ENCODE measurements at places on chromosomes 1 and 21.
A peak's percentile ranks its signal among the peaks of the same experiment; 100 is the strongest.

DNA sequence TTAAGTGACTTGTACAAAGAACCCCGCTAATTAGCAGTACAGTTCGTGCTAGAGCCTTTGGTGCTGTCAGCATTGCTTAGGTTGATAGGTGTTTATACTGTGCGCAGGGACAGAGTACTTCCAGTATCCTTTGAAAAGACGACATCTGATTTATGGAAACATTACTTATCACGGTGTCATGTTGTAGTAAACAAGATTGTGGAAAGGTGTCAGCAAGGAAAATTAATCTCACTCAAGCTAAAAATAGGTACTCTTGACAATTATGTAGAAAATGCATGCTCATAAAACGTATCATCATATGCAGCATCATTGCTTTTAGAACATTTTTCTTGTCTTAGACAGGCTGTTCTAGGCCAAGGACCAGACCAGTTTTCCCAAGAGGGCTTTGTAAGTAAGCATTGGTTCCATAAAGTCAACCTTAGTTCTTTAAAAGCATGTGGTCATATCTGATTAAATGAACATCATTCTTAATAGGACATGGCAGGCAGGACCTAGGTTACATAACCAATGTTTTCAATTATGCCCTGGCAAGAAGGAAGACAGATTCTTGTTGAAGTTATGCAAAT, 33.0 kb downstream of the SH3BGR start:
- peak; percentile 49 for DNase-seq

DNA sequence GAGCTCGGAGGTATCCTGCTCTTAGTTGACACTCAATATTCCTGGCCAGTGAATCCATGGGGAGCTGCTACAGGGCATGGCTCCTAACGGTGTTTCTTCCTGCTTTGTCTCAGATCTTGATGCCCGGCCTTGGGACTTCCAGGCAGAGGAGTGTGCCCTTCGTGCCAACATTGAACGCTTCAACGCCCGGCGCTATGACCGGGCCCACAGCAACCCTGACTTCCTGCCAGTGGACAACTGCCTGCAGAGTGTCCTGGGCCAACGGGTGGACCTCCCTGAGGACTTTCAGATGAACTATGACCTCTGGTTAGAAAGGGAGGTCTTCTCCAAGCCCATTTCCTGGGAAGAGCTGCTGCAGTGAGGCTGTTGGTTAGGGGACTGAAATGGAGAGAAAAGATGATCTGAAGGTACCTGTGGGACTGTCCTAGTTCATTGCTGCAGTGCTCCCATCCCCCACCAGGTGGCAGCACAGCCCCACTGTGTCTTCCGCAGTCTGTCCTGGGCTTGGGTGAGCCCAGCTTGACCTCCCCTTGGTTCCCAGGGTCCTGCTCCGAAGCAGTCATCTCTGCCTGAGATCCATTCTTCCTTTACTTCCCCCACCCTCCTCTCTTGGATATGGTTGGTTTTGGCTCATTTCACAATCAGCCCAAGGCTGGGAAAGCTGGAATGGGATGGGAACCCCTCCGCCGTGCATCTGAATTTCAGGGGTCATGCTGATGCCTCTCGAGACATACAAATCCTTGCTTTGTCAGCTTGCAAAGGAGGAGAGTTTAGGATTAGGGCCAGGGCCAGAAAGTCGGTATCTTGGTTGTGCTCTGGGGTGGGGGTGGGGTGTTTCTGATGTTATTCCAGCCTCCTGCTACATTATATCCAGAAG, 16.7 kb downstream of the ALX3 start:
- DNase-seq: no peak

DNA sequence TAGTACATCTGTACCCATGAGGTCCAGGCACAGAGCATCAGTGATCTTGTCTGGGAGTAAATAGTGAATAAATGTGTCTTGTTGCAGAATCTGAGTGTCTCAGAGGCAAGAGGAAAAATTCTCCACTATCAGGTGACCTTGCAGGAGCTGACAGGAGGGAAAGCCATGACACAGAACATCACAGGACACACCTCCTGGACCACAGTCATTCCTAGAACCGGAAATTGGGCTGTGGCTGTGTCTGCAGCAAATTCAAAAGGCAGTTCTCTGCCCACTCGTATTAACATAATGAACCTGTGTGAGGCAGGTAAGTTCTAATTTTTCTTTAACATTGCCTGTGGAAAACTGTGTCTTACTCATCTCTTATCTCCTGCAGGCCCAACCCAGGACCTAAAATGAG, 43.1 kb downstream of the IL12RB2 start:
- no peak for DNase-seq

GRCh38 chr1:187409341-187409740, 580.6 kb downstream of the PLA2G4A start:
- DNase-seq: peak; percentile 8

GRCh38 chr1:107590900-107591622, 373.9 kb downstream of the VAV3 start:
- no peak for DNase-seq

DNA sequence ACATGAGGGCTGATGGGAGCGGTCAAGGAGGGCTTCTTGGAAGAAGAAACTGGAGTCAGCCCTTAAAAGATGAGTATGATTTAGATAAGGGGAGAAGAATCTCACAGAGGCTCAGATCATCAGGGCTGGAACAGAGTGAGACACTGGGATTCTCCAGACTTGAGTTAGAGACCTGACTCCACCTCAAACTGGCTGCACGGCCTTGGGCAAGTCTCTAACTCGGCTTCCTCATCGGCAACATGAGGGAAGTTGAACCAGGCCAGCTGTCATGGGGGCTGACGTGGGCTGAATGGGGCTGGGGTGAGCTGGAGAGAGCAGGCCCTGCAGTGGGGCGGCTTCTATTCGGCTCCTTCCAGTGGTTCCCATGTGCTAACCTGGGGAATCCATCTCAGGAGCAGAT, 2.5 kb downstream of the C1QC start:
- DNase-seq: no peak

GRCh38 chr1:45623972-45624371, at the start of gene CCDC17:
CCDC17 (minus strand) TSS chr1:45624054; CDS start chr1:45623909, 145 bp downstream.
- DNase-seq: no peak

DNA sequence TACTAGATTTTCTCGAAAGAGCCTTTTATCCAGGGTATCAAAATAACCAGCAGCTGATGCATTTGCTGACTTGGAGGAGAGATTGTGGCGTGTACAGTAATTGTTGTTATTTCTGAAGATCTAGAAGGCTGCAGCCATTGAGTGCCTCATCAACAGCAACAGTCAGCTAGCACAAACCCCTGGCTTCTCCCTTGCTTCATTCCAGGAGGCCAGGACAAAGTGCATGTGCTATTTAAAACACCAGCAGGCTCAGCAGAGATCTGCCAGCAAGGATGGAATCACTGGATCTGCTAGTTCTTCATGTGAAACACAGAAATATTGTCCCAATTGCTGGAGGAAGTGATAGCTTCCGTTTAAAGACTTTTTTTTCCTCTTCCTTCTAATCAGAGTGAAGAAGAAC, 2.8 kb upstream of the NGF start:
- no peak for DNase-seq

- no peak for DNase-seq
Observed at GRCh38 chr1:116712510-116712909, 41.7 kb upstream of the CD2 start.

- DNase-seq: no peak
Observed at GRCh38 chr1:154775621-154776605, 94.2 kb downstream of the KCNN3 start.

DNA sequence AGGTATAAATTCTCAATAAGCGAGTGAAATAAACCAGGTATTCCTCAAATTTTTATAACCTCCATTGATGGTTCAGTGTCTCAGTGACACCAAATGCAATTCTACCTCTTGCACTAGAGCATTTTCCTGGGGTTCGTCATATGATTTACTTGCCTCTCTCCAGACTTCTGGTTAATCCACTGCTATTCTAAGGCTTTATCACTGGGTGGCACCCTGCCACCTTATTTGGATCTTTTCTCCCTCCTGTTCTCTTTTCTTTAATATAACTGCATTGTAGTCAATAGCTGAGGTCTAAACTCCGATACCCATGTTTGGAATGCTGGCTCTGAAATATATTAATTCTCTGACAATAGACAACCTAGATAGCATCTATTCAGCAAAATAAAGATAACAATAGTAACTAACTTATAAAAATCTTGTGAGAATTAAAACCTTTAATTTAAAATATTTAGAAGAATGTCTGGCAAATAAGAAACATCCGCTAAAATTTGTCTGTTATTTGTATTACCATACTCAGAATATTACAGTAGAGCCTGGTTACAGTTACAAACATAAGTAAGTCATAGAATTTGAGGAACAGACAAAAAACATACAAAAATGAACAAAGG, 436.4 kb downstream of the PLA2G4A start:
- peak; percentile 79 for DNase-seq

GRCh38 chr21:34968414-34969333, 80.4 kb downstream of the RUNX1 start:
- DNase-seq: no peak

- no peak for DNase-seq
Observed at GRCh38 chr1:200022239-200022804, 5.2 kb upstream of the NR5A2 start.

DNA sequence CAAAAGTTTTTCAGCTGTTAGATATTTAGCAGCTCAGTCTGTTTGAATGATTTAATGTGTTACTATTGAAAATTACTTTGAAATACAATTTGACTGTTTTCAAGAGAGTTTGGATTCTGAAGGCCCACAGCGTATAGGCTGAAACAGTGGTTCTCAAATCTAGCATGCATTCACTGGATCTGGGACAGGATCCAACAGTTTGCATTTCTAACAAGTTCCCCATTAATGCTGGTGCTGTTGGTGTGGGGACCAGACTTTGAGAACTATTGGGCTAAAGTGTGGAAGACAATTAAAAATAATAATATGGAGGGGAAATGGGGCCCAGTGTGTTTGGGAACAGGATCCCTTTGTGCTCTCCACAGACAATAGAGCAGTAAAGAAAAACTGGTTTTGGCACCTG, 31.9 kb downstream of the ITSN1 start:
- DNase-seq: no peak

- DNase-seq: peak; percentile 97
Observed at GRCh38 chr1:111690306-111690617, 48.9 kb downstream of the INKA2 start.

- no peak for DNase-seq
Observed at GRCh38 chr1:56639211-56639610, 5.9 kb upstream of the PRKAA2 start.

DNA sequence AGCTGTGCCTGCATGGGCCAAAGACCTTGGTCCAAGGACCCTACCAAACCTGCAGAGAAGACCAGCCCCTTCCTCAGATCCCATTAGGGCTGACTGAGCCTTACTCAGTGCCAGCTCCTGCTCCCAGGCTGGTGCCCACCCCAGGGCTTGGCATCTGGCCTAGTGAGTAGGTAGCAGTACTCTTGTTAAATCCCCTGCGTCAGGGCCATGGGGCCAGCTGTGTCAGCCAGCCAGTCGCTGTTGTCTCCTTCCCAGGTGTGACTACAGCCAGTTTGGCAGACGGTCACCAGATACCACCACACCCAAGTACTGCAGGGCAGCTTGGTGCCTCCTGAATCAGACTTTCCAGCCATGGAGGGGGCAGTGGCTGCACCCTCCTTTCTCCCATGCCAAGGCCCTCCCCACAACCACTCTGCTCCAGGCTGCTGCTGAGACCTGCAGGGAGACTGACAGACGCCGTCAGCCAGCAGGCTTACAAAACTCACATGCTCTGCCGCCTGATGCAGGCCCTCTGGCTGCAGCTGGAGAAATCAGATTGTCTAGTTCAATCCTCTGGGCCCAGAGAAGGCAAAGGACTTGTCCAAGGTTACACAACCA, 3.0 kb downstream of the TENT5B start:
- DNase-seq: no peak

- peak; percentile 49 for DNase-seq
Observed at GRCh38 chr1:41631971-41632370, 147.5 kb upstream of the EDN2 start.

GRCh38 chr1:16132325-16132785, 23.5 kb downstream of the EPHA2 start:
- no peak for DNase-seq

GRCh38 chr1:6101826-6102531, 56.3 kb downstream of the KCNAB2 start:
- DNase-seq: no peak

- DNase-seq: peak; percentile 64
Observed at GRCh38 chr1:204647114-204647804, 38.3 kb downstream of the LRRN2 start.

DNA sequence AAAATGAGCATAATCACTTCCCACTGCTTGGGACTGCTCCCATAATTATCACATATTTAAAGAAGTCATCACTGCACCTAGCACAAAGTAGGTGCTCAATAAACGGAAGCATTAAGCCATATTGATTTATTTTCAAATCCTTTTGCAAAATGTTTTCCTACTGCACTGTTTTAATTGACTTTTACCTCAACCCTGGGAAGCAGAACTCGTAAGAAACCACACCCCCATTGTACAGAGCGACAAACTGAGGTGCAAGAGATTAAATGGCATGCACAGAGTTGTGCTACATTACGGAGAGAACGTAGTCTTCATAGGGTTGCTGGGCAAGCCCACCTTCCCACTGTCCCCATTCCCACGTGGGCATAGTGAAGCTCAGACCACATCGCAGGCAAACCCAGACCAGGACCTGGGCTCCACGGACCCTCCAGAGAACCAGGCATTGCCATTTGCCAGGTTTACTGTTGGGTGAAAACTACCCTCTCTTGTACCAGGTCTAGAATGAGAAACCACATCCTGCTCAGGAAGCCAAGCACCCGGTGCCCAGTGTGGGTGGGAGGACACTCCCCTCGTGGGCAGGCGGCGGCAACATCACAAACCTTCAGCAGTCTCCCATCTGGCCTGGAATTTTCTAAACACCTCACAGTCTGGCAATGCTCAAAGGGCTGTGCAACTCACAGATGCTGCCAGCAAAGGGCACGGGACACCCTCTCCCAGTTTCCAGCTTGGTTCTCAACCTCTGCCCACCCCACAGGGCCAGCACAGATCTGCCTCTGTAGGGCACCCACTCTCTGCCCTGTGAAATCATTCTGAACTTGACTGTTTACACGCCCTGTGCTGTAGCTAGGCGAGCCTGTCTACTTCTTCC, 8.2 kb downstream of the IFFO2 start:
- DNase-seq: peak; percentile 51

DNA sequence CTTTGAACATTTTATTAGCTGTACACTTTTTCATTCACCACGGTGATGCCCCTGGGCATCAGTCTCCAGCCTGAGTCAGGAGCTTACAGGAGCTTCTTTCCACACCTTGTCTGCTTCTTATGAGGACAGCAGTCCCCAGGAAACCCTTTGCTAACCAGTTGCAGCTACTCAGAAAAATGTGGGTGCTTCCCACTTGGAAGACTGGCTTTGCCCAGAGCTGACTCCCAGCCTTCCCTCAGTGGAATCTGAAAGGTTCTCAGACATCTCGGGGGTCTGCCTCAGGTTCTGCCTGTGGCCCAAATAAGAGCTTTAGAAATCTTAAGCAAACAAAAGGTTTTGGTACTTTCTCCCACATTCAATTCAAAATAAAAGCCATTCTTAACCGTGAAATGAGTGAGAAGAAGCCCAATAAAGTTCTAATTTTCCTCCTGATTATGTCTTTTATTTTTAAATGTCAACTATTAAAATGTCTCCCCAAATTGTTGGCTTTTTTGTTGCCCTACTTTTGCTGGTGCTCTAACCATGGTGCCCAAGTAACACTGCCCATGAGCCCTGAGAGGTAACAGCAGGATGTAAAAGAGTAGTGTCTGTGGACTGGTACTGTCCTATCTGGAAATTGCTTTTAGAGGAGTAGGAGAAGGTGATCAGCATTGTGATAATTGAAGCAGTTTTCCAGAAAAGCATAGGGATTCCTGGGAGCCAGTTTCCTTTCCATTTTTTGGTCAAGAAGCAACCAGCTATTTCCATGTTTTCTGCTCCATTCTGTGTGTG, 5.6 kb downstream of the C1orf53 start:
- DNase-seq: no peak
